ENCODE measurements at places on chromosomes 7 and 10.

GRCh38 chr7:98187138-98187502 lies 24.1 kb upstream of the BHLHA15 start:
- DNase-seq = no peak

- no peak for DNase-seq
Observed at GRCh38 chr7:48053736-48054135, 18.4 kb downstream of the C7orf57 start.

DNA sequence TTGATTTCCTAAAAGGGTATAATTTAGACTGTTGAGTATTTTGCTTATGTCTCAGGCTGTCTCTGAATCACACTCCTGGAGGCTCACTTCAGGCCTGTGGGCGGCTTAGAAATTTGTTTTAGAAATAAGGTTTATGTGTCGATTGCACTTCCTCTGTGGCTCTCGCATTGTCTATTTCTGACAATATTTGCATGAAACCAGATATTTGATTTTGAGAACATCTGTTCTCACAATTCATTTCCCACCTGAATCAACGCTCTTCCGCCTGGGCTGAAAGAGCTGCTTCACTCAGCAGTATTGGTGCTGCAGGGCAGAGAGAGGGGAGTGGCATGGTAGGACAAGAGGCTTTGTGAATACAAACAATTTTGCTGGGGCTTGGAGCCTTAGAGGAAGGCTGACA lies 262.0 kb downstream of the ADRA2A start:
- no peak for DNase-seq

DNA sequence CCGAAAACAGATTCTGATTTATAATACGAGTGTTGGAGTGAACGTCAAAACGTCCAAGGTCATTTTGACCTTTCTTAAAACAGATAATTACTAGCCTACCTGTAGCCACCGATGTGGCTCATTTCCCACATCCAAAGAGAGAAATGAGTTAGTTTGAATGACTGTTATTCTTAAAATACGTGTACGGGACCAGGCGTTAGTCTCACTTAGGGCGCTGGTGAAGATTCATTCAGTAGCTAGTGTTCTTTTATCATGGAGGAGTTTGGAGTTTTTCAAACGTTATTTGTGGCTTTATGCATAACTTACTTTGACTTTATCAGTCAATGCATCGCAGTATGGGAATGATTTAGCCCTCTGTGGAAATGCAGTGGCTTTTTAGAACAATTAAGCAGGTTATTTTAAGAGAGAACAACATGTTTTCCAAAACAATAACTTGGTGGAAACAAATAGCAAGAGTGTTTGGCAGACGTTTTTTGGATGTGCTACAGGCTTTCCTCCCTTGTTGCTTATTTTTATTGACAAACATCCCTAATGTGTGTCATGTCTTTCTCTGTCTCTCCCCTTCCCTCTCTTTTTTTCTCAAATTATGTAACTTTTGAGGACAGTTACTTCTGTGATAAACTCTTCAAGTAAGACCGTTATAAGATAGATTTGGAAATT lies 1.6 kb downstream of the BICC1 start:
- DNase-seq = no peak

- DNase-seq = no peak
Observed at GRCh38 chr10:12397941-12398340, 48.6 kb downstream of the CAMK1D start.

- no peak for DNase-seq
Observed at GRCh38 chr7:131933751-131934289, 377.4 kb upstream of the PODXL start.

- no peak for DNase-seq
Observed at GRCh38 chr10:109282510-109282909, 640.8 kb downstream of the XPNPEP1 start.

GRCh38 chr10:49252313-49253034 lies 46.5 kb upstream of the C10orf71 start:
- DNase-seq = no peak

DNA sequence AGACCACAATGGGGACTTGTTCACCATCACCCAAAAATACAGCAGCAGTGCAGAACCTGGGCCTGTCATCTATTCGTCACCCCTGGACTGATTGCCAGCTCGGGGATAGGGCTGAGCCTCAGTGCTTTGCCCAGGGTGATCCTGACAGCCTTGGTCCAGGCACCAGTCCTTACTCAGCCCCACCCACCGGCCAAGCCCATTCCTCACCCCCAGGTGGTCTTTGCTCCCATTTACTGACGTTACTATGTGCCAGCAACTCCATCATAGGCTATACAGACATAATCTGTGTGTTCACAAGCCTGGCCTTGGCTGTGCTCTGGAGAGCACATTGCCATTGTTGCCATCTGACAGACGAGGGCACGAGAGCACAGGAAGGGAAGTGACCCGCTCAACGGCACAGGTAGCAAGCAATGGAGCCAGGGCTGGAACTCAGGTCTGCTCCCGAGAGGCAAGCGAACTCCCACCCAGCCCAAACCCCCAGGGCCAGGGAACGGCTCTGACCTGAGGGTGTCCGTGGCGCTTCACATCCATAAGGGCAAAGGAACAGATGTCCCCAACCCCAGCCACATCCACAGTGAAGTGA lies 6.8 kb downstream of the ATG9B start:
- DNase-seq = no peak

DNA sequence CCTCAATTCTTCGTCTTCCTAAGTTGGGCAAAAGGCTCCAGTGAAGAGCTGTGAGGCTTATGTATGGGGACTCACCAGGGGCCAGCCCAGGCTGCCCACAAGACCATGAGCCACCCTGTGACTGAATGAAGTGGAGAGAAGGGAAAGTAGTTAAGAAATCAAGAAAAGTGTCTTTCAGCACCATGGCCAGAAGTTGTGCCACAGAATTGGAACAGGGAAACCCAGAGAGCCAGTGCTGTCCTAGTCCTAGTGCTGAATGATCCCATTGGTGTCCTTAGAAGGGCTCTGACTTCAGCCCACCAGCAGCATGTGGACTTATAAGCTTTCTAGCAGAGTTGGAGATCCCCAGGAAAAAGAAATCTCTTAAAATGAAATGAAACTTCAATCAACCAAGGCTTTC lies 37.0 kb upstream of the CCSER2 start:
- no peak for DNase-seq

GRCh38 chr10:78584266-78584665 lies 484.5 kb upstream of the ZMIZ1 start:
- no peak for DNase-seq

DNA sequence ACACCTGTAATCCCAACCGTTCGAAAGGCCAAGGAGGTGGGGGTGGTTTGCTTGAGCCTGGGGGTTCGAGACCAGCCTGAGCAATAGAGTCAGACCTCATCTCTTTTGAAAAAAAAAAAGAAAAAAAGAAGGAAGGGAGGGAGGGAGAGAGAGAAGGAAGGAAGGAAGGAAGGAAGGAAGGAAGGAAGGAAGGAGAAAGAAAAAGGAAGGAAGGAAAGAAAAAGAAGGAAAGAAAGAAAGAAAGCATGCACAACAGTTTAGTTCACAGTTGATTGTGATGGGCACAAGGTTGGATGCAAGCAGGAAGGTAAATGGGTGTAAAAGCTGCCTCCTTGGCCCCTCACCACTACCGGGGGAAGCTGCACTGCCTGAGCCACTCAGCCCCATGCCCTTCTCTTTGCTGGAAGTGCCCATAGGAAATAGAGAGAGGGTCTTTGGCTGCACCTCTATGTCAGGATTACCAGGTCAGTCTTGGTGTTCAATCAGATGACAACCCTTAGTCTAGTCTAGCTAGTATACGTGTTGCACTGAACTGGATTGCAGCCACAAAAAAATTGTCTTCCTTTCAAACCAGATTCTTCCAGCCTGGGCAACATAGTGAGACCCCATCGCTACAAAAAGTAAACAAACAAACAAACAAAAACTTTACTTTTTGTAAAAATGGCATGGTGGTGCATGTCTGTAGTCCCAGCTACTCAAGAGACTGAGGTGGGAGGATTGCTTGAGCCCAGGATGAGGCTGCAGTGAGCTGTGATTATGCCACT lies 20.0 kb downstream of the MAP3K8 start:
- no peak for DNase-seq

- DNase-seq = no peak
Observed at GRCh38 chr10:43314626-43315495, 48.0 kb upstream of the RASGEF1A start.

DNA sequence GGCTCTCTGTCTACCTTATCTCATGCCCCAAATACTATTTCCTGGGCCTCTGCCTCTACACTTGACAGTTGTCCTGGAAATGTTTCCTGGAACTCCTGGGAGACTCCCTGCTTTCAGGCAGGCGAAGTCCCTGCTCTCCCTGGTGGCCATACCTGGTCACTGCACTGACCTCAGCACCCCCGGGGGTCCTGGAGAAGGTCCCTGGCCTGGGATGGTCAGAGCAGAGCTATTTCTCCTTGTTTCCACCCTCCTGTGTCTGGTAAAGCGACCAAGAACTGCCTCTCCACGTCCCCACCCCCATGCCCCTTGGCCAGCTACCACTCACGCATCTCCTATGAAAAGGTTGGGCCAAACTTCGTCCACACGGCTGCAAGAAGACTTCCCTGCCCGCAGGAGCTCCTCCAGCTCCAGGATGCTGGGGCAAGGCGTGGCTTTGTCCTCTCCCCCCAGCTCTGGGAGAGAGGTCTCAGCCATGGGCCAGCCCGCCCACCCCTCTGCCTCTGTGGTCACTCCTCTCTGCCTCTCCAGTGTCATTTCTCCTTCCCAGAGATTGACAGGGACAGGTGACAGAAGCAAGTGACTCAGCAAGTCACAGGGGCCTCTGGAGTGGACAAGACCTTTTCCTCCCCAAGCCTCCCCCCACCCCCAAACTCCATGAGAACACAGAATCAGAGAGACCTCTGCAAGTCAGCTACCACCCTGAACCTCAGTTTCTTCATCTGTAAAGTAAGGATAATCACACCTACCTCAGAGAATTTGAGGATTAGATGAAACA lies 2.6 kb upstream of the SAMD8 start:
- DNase-seq = no peak

- DNase-seq = no peak
Observed at GRCh38 chr7:44324481-44325200, 753 bp downstream of the CAMK2B start.

DNA sequence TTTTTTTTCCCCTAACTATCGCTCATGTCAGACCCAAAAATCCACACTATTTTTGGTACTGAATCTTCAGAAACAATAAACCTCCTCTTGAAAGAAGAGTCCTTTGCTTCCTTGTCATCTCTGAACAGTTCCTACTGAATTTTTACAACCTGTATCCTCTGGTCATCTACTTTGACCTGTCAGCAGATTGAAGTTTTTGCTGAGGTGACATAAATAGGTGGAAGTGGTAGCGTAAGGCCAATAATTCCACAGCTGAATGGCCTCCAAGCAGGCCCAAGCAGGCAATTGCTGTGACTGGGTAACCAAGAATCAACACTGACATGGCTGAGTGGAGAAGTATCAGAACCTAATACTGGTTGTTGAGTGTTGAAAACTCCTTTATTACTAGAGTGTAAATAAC lies 117.4 kb upstream of the MAGI2 start:
- no peak for DNase-seq

- DNase-seq = no peak
Observed at GRCh38 chr10:99533496-99534449, 1.0 kb downstream of the NKX2-3 start.

DNA sequence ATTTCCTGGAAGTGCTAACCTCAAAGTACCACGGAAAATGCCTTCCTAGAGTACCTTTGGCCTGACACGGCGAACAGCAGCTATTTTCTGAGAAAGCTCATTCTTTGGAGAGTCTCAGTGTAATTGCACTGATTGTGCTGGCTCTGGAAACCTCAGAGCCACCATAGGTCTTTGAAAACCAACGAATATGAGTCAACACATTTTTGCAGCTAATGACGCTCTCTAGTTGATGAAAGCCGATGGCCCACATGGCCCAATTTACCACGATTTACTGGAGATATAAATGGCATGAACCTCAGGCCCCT lies 187.1 kb downstream of the ADARB2 start:
- DNase-seq = no peak

- no peak for DNase-seq
Observed at GRCh38 chr7:96415293-96415940, 93.5 kb upstream of the SLC25A13 start.

- no peak for DNase-seq
Observed at GRCh38 chr7:111029141-111029572, 61.8 kb upstream of the LRRN3 start.

- no peak for DNase-seq
Observed at GRCh38 chr7:40232242-40232893, 97.6 kb downstream of the SUGCT start.

- DNase-seq = no peak
Observed at GRCh38 chr7:110139056-110139455, 951.9 kb upstream of the LRRN3 start.

- DNase-seq = no peak
Observed at GRCh38 chr7:71484380-71484779, 352.4 kb downstream of the GALNT17 start.

DNA sequence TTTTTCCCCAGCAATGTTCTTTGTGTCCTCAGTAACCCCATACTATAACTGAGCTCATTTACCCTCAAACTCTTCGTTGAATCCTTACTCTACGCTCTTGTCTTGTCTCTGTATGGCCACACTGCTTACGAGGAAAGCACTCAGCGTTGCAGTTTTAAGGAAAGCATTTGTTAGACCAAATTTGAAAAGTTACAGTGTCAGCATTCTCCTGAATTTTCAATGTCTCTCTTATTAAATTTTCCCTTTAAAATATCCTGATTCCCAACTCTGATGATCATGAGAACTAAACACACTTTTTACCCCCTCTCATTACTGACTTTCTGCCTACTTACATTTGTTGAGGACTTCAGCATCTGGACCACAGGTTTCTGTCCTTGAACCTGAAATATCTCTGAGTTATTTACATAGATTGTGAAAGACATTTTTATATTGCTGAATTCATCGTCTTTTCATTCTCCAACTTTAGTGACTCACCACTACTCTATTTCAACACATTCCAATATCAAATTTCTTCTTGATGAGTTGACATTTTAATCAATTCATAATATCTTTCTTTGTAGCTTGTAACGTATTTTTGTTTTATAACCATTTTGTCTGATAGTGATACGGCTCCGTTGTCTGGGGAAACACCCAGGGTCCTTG lies 19.8 kb upstream of the VWDE start:
- DNase-seq = no peak

DNA sequence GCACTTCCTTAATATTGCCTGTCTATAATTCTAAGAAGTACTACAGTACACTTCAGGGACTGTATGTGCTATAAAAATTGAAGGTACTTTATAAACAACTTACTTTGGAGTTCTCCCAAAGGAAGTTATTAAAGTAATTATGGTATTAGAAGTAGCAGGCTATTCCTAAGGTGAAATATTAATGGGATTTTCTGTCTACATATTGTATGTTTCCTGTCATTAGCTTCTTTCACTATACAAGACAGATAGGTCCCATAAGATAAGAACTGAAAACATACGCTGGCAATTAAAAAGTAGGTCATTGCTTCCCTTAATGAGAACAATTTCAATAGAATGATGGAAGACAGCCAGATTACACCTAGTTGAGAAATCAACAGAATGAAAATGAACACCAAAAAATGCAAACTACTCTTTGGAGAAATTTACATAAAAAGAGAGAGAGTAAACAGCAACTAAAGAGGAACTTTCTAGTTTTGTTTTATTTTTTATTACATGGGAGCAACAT lies 147.0 kb downstream of the HBP1 start:
- no peak for DNase-seq

- no peak for DNase-seq
Observed at GRCh38 chr7:81159402-81159801, 240.6 kb upstream of the SEMA3C start.
